Stimulated activated CD8-positive, alpha-beta memory T cell treated with anti-CD3 and anti-CD28 coated beads, Interleukin-4, amount 100 ng/mL, for 1 hour (primary cell): ENCODE measurements at places on chromosomes 2 and 18.

GRCh38 chr2:185664384-185664783, 74.2 kb upstream of the FSIP2 start:
- no peak for DNase-seq

GRCh38 chr2:196584903-196585302, 54.6 kb upstream of the CCDC150 start:
- no peak for DNase-seq

GRCh38 chr2:40516604-40517003, 64.7 kb upstream of the SLC8A1 start:
- no peak for DNase-seq

GRCh38 chr2:44548221-44549098, 186.7 kb downstream of the CAMKMT start:
- DNase-seq, result no peak

GRCh38 chr2:45009928-45010701, 863 bp upstream of the SIX2 start:
- DNase-seq, result no peak

DNA sequence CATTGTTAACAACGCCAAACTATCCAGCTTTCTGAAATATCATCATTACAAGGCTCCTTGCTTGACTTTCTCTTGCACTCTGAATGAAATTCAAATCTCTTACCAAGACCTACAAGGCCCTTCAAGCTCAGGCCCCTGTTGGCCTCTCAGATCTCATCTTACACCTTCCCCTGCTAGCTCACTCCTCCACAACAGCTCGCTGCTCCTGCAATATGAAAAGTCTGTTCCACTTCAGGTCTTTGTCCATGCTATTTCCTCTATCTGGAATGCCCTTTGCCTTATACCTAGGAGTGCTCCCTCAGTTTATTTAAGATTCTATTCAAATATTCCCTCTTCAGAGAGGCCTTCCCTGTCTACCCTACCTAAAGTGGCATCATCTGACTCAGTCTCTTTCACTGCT, 91.7 kb downstream of the SESTD1 start:
- no peak for DNase-seq

DNA sequence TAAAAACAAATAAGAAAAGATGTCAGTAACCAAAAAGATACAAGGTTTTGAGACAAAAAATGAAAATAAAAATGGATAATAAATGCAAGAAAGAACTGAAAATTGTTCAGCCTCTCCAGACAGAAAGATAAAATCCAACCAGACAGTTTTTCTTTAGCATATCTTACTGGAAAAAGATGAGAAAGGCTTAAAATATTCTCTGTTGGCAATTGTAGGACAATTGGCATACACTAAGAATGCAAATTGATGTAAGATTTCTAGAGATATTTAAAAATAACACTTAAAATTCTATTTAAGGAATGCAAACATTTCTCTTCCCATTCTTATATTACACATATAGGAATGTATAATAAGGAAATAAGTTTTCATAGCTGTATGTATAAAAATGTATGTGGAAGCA, 590.6 kb downstream of the DSC3 start:
- DNase-seq, result no peak

- no peak for DNase-seq
These were observed 68.6 kb upstream of the MAL start for GRCh38 chr2:94956797-94957391.

- DNase-seq, result no peak
These were observed 16.5 kb downstream of the SCG2 start for GRCh38 chr2:223585666-223586065.

- no peak for DNase-seq
These were observed 21.9 kb downstream of the INO80D start for GRCh38 chr2:206064077-206064476.

DNA sequence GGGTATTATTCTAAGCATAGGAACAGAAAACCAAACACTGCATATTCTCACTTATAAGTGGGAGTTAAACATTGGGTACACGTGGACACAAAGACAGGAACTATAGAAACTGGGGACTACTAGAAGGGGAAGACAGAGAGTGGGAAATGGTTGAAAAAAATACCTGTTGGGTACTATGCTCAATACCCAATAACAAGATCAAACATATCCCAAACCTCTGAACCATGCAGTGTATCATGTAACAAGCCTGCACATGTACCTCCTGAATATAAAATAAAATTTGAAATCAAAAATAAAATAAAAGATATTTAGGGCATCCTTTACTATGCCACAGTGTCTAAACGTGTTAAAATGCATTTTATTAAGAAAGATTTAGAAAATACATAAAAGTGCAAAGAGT, 221.0 kb upstream of the TFPI start:
- DNase-seq, result no peak

DNA sequence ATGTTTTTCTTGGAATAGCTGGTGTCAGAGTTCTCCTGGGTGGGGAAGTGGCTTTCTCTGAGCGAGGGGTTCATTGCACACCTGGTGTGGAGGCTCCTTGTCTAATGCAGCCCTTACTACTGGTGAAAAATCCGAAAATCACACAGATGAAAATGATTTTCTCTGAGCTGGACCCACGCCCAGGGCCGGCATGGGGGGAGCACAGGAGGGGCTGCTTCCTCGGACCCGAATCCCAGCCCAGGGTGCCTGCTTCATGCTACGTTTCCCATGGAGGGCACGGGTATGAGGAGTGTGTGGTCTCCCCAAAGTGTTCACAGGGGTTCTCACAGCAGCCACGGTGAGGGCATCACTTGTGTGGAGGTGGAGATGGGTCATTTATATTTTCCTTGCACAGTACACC, 288.0 kb upstream of the HDAC4 start:
- DNase-seq, result no peak

DNA sequence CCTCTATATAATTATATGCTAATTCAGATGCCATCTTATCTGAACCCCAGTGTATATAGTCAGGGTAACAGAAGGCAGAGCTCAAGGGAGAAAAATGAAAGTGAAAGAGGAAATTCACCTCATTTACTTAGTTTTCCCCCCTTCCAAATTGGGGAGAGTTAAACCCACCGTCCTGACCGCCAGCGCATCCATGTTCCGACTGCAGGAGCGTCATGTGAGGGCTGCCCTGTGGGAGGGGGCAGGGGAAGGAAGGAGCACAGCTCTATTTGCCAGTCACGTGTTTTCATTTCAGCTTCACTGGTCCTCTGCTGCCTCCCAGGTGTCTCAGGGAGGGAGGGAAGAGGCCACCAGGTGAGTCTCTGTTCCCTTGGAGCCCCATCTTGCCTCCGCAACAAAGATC, 13.2 kb downstream of the CNNM4 start:
- DNase-seq, result no peak

- no peak for DNase-seq
These were observed 300.1 kb downstream of the NDUFA10 start for GRCh38 chr2:239724851-239725550.

GRCh38 chr2:127416506-127417001, 1.7 kb upstream of the PROC start:
- DNase-seq, result no peak

- DNase-seq, result no peak
These were observed 304.6 kb downstream of the XIRP2 start for GRCh38 chr2:167192833-167193232.

- DNase-seq, result no peak
These were observed 630 bp upstream of the PPP1R1C start for GRCh38 chr2:181984814-181985631.

- DNase-seq, result no peak
These were observed 23.4 kb downstream of the CHCHD5 start for GRCh38 chr2:112607680-112608438.

DNA sequence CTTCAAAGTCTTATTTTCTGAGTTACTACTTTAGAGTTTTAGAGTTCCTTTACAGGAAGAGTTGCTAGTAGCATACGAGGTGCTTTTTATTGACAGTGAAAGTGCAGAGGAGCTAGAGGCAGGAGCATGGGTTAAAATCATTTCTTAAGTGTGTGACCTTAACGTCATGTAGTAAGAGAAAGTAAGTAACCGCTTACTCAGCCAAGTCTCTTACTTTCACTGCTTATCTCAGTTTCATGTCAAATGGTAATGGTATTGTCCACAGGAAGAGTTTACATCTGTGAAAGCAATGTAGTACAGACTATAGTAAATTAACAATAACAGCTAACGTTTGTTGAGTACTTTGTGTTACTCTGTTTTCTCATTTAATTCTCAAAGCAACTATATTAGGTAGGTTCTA, 12.6 kb downstream of the NDUFAF7 start:
- DNase-seq, result no peak

DNA sequence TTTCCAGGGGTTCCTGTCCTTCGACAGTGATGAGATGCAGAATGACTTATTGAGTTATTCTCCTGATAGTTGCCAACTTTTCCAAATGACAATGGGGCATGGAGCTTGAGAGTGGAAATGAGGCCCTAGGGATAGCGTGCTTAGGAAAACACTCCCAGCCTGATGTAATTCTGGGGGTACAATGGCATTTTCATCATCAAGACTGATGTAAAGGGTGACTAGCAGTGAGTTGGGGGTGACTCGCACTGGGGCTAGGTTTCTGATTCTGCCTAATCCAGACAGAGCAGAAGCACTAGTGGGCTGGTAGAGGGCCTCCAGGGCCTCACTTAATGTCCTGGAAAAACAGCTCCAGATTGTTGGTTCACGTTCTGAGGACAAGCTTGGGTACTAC, 34.0 kb upstream of the IL37 start:
- no peak for DNase-seq

GRCh38 chr2:230864122-230864604, 579 bp upstream of the ITM2C start:
- DNase-seq, result no peak

DNA sequence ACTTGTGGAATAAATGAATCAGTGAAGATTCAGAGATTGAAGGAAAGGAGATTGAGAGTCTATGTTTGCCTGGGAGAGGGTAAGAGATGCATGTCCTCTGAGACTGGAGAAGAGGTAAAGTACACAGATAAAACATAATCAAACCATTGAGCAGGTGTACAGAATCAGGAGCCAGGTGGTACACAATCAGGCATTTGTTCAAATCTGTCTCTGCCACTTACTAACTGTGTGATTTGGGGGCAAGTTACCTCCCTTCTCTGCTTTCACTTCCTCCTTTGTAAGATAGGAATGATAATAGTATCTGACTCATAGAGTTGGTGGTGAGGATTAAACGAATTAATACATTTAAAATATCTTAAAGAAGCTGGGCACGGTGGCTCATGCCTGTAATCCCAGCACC, 94.0 kb downstream of the CDK15 start:
- DNase-seq, result no peak

DNA sequence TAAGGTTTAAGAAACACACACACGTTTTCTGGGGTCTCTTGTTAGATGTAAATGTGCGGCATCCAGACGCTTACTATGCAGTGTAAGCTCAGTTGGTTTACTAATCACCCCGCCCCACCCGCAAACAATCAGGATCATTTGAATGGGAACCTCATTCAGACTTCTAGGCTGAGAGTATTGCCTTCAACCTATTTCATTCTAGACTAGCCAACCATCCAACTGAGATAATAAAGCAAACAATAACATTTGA, 1.3 kb upstream of the FIGN start:
- DNase-seq, result no peak

GRCh38 chr2:224410946-224411561, 9.1 kb upstream of the FAM124B start:
- DNase-seq, result no peak

GRCh38 chr2:156483741-156484173, 47.6 kb downstream of the GPD2 start:
- DNase-seq, result no peak

GRCh38 chr2:96775160-96775559, 14.5 kb downstream of the CNNM4 start:
- no peak for DNase-seq

DNA sequence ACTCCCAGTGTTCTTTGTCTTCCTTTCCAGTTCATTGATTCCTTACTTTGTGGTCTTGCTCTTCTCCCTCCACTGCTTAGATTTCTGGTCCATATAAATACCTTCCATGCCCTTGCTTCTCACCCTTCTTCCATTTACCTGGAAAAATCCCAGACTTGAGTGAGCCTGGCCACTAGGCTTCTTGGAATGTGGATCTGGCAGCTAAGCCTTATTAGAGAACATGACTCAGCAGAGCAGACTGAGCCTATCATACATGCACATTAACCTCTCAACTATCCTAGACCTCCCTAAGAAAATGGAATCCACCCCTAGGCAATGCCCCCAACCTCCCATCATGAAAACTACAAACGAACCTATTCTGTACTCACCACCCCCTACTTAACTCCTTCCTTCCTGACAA, 127.7 kb downstream of the RHBDD1 start:
- no peak for DNase-seq

- no peak for DNase-seq
These were observed 3.0 kb upstream of the GRB14 start for GRCh38 chr2:164624316-164624715.

GRCh38 chr18:70520867-70521266, 232.0 kb downstream of the SOCS6 start:
- no peak for DNase-seq

DNA sequence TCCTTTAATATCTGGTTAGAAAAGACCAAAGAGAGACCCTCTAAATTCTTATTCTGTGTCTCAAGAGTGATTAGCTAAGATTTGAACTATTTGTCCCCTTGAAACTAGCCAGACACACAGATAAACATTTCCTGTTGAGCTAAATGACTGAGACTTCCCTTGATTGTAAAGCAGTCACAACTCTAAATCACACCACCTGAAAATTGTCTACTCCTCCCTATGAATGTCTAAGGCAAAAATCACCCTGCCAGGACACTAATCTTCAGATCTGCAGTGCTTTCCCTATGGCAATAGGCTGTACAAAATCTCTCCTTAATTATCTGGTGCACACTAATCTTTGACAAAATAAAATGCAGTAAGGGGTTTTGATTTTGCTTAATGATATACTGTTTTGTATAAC, 200.5 kb upstream of the GULP1 start:
- DNase-seq, result no peak
